ENCODE measurements at places on chromosomes 7 and 10. TPM values are rescaled to one million over a fixed set of nuclear protein-coding genes. Genes with fewer than 3 reads are reported as not detected.

DNA sequence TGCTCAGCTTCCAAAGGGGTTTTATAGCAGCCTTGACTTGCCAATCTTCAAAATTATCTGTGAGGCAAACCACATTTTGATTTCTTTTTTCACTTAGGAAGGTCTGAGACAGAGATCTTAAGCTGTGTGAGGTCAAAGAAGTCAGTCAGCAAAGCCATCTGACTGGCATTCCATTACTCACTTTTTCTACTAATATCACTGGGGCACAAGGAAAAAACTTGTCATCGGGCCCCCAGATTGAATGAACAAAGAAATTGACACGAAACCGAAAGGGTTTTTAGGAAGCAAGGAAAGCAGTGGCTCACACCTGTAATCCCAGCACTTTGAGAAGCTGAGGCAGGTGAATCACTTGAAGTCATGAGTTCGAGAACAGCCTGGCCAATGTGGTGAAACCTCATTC is 78.5 kb upstream of the FRMD4A start:
- DNase-seq = no peak

DNA sequence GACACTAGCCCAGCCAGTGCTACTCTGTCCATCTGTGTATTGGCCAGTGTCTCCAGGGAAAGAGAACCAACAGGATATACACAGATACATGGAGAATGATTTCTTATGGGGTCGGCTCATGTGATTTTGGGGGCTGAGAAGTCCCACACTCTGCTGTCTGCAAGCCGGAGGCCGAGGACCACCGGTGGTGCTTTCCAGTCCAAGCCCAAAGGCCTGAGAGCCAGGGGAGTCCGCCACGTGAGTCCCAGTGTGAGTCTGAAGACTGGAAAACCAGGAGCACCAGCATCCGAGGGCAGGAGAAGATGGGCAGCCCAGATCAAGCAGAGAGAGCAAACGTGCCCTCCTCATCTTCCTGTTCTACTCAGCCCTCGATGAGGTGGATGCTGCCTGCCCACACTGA is 71.5 kb downstream of the C10orf143 start:
- no peak for DNase-seq

- DNase-seq = peak; percentile 47
These were observed 3.1 kb upstream of the HOXA4 start for GRCh38 chr7:27133409-27134231.

GRCh38 chr7:129553899-129554461 is 51.6 kb downstream of the SMKR1 start:
- DNase-seq = no peak

DNA sequence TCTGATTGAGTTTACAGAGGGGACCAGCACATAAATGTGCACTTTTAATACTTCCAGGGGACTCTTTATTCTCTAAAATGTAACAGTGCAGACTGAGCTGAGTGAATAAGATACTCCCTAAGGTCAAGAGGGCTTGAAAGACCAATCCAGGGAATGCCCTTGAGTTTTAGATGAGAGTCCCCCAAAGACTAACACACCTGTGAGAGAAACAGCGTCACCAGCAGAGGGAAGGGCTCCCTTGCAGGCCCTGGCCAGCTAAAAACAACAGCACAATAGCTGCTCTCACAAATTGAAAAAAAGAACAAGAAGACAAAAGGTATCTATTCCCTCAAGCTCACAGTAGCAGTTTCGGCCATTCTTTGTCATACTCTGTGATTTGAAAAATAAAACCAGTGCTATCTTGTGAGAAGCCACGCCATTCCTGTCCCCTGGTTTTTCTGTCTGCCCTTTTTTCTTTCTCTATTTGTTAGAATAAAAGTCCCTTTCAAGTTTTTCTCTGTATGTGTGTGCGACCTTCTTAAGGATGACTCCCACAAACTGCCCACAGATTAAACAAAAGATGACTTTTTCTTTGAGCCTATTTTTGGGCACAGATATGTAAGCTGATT is 230.4 kb upstream of the BMPER start:
- no peak for DNase-seq

DNA sequence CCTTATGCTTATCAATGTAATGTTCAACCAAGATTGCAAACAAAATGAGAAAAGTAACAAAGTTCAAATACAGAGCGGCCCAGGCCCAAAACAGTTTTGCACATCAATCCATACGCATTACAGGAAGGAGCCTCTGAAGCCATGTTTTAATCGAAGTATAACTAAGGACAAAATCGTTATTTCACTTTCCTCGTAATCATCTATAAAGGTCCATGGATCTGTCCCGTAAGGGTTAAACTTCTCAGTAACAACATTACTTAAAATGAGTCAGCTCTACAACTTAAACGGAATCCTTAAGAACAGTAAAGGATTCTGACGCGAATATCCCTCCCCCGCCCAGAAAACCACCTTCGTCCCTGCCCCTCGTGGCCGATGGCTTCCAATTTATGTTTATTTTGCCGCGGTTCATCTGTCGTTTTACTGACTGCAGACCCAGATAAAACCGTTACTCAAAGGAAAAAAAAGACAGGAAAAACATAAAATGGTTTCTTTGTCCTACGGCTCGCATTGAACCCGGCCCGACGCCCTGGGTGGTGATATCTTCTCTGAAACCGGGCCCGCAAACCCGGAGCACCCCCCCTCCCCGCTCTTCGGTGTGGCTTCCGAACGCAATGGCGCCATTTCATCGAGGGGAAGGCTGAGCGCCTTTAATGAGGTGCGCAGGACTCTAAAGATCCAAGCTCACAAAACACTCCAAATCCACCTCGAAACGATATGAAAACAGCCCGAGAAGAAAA is 1.1 kb downstream of the HNRNPA2B1 start:
- DNase-seq = peak; percentile 77

DNA sequence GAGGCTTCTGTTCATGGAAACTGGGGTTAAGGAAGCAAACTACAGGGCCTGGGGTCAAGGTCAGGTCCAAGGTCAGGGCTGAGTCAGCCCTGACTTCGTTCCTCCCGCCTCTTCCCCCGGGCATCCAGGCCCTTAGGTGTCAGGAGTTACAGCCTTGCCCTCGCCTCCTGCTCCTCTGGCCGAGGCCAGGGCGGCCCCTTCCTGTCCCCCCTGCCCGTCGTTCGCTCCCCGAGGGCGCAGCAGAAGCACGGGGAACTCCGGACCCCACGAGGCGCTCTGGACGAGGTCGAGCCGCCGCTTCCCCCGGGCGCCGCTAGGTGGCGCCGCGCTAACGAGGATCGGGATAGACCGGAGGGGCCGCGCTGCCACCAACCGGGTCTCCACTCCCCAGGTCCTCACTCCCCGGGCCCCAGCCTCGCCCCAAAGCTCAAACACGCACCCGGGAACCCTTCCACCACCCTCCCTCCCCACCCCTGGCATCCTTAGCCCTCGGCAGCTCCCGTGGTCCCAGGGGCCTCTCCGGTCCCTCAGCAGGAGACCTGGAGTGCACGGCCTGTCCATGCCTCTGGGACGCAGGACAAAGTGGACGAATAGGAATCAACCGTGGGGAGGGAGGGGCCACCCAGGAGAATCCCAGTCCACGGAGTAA is 59.2 kb upstream of the MYL10 start:
- peak; percentile 84 for DNase-seq

- no peak for DNase-seq
These were observed 839 bp upstream of the HABP2 start for GRCh38 chr10:113552014-113552413.

DNA sequence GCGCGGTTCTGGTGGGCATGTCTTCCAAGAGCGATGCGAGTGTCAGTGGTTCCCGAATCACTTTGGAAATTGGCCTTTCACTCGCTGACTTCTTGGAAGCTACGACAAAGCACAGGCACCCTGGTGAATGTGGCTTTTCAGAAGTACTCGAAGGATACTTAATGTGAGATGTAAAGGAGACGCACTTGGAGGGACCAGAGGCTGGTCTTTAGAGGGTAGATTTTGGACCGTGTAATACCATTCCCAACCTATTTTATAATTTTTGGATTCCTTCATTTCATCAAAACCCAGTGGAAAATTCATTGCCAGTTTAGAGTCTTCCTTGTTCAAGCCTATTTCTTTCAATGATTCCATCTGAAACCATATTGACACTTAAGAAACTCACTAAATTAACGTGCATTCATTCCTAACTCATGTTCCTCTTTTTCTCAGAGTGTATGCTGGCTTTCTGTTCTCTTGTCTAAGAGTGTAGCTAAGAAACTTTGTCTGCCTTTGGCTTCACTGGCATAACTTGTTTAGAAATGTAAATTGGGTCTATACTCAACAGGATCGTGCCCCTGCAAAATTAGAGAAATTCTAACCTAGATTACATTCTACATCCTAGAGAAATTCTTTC is 645 bp upstream of the COPG2 start:
- no peak for DNase-seq

DNA sequence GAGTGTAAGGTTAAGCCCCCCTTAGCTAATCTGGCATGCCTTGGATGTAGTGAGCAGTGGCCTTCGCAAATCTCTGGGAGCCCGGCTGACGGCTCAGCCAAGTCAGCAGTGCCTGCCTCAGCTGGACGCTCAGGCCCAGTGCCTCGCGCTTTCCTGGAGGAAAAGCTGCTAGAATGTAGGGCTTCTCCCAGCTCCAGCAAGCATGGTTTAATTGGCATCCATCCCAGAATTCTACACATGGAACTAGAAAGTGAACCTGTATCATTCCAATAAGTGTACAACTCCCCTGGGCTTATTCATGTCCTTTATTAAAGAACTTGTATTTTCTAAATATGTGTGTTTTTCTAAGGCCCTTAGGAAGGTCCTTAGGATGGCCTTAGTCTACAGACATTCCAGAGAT is 287.8 kb upstream of the SHH start:
- no peak for DNase-seq

GRCh38 chr10:97724341-97724941 is 10.9 kb downstream of the MARVELD1 start:
- peak; percentile 54 for DNase-seq

DNA sequence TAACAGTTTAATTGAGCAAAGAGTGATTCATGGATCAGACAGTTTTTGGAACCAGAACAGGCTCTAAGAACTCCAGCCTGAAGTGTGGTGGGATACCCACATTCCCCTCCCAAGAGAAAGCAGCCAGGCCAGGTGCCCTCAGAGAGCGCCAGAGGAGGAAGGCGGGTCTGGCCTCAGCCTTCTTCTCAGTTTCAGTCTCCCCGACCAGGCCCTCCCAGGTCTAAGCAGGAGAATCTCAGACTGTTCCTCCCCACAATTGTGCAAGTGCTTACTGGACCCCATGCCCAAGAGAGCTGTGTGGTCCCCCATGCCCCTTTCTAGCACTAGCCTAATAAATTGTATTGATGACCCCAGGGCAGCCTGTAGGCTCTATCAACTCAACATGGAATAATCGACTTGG is 25.6 kb downstream of the PPIF start:
- DNase-seq = no peak

DNA sequence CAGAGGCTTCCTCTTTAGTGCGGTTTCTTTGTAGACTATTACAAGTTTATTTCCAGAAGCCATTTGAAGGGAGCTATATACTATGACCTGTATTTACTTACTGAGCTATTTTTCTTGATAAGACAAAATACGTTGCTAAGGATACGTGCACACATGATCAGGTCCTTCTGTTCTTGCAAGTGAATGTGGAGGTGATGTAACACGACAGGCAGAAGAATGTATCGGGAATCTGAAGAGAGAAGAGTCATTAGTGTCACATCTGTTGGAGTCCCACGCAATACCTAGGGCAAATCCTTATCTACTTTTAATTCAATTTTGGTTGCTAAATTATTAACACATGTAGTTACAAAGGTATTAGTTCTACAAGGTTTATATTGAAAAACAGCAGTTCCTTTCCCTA is 284.6 kb upstream of the IMMP2L start:
- DNase-seq = no peak

GRCh38 chr7:86598721-86599120 is 45.0 kb upstream of the GRM3 start:
- DNase-seq = no peak

DNA sequence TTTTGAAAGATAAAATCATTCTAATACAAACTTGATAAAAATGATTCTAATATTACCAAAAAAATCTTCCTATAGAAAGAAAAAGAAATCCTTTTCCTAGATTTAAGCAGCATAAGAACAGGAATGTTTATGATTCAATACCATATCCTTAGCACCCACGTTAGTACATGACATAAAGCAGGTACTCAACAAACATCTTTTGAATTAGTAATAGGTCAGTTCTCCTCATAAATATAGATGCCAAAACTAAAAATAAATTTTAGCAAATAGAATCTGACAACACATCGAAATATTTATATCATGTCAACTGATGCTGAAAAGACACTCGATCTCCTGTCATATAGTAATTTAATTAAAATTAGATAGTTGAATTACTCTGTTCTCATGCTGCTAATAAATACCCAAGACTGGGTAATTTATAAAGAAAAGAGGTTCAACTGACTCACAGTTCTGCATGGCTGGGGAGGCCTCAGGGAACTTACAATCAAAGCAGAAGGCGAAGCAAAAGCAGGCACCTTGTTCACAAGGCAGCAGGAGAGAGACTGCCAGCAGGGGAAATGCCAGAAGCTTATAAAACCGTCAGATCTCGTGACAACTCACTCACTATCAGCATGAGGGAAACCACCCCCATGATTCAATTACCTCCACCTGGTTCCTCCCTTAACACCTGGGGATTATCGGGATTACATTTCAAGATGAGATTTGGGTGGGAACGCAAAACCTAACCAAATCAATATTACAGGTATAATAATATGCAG is 191.8 kb downstream of the HTR7 start:
- DNase-seq = no peak

- DNase-seq = no peak
These were observed 78.4 kb upstream of the LEP start for GRCh38 chr7:128162666-128163065.

The PAPOLB gene
- total RNA-seq = 0.60 TPM

The CYP3A7 gene
- total RNA-seq = 3.0 TPM

The CYP3A4 gene
- 10.0 TPM for total RNA-seq

Measured in transverse colon (tissue), 4 donors.